ENCODE measurements at places on chromosomes 11 and 22. TPM values are rescaled to one million over a fixed set of nuclear protein-coding genes. Genes with fewer than 3 reads are reported as not detected.

Gene CARD18
- 11.2 TPM for total RNA-seq

Gene DCPS
- 20.8 TPM for total RNA-seq

Gene FGF3
- not detected for total RNA-seq

Gene MMP7
- total RNA-seq: 1.1 TPM

Gene SPATA19
- total RNA-seq: not detected

Gene RNF169
- 28.5 TPM for total RNA-seq

Gene KRTAP5-7
- total RNA-seq: not detected

Gene DEUP1
- not detected for total RNA-seq

Gene SH3BP1
- total RNA-seq: 13.8 TPM

Gene FADS1
- total RNA-seq: 159 TPM

Gene NR1H3
- total RNA-seq: 15.0 TPM

Gene MS4A15
- total RNA-seq: not detected

Gene PIH1D2
- total RNA-seq: 1.0 TPM

Gene SLC22A25
- total RNA-seq: not detected

Gene ENTHD1
- not detected for total RNA-seq

Gene ELFN2
- 0.66 TPM for total RNA-seq

Gene OR4C15
- not detected for total RNA-seq

Gene MRGPRE
- not detected for total RNA-seq

Gene OR5M10
- total RNA-seq: not detected

Gene ADM
- 87.1 TPM for total RNA-seq

Gene PRR33
- not detected for total RNA-seq

Gene OR8G5
- total RNA-seq: not detected

Gene SLC29A2
- total RNA-seq: 0.29 TPM

Gene ARRB1
- 27.1 TPM for total RNA-seq

Gene SUSD2
- total RNA-seq: 0.44 TPM

Gene BEST1
- 1.4 TPM for total RNA-seq

Gene LRP5
- 70.9 TPM for total RNA-seq

Gene MS4A7
- 0.29 TPM for total RNA-seq

Gene CASP4
- total RNA-seq: 269 TPM

Gene UPK3A
- not detected for total RNA-seq

Gene BAIAP2L2
- 3.4 TPM for total RNA-seq

Gene CSNK2A3
- 2.0 TPM for total RNA-seq

Gene CECR2
- total RNA-seq: not detected

All from placental pericyte (primary cell).